ENCODE measurements at places on chromosomes 3 and 15. TPM values are rescaled to one million over a fixed set of nuclear protein-coding genes. Genes with fewer than 3 reads are reported as not detected.

FETUB gene
- not detected for total RNA-seq

P2RY1 gene
- 24.5 TPM for total RNA-seq

FBXO40 gene
- not detected for total RNA-seq

PIGZ gene
- 1.7 TPM for total RNA-seq

CD86 gene
- total RNA-seq, result not detected

GHSR gene
- total RNA-seq, result not detected

CPLX3 gene
- total RNA-seq, result not detected

MKRN3 gene
- not detected for total RNA-seq

KNG1 gene
- total RNA-seq, result not detected

B3GALNT1 gene
- total RNA-seq, result 7.4 TPM

RUBCN gene
- total RNA-seq, result 9.2 TPM

HMCES gene
- 30.5 TPM for total RNA-seq

UBA7 gene
- 0.53 TPM for total RNA-seq

SCG3 gene
- not detected for total RNA-seq

CGNL1 gene
- total RNA-seq, result 1.5 TPM

FANCD2 gene
- total RNA-seq, result 2.1 TPM

GABRA5 gene
- total RNA-seq, result not detected

CNTN6 gene
- total RNA-seq, result not detected

TRIM59 gene
- 5.8 TPM for total RNA-seq

PARP14 gene
- 13.2 TPM for total RNA-seq

HGD gene
- total RNA-seq, result 0.38 TPM

SLC27A2 gene
- 1.3 TPM for total RNA-seq

LRRC28 gene
- total RNA-seq, result 15.8 TPM

MCTP2 gene
- total RNA-seq, result 20.0 TPM

CCR8 gene
- total RNA-seq, result not detected

CIP2A gene
- total RNA-seq, result 0.79 TPM

FYCO1 gene
- total RNA-seq, result 7.9 TPM

SPTSSB gene
- total RNA-seq, result 6.3 TPM

C3orf70 gene
- under 0.01 TPM for total RNA-seq

OR5K2 gene
- total RNA-seq, result not detected

C3orf49 gene
- total RNA-seq, result not detected

CADPS gene
- 1.3 TPM for total RNA-seq

SH3BP5 gene
- total RNA-seq, result 6.3 TPM

TRA2B gene
- total RNA-seq, result 202 TPM

TMEM108 gene
- total RNA-seq, result not detected

BUB1B gene
- 0.79 TPM for total RNA-seq

CKMT1B gene
- 43.7 TPM for total RNA-seq

CCDC33 gene
- total RNA-seq, result not detected

WDR93 gene
- total RNA-seq, result not detected

ANKUB1 gene
- 0.26 TPM for total RNA-seq

STOML1 gene
- total RNA-seq, result 8.6 TPM

ADAMTSL3 gene
- total RNA-seq, result 1.2 TPM

ITPKA gene
- total RNA-seq, result 3.1 TPM

FAM131A gene
- total RNA-seq, result 25.5 TPM

ZNF80 gene
- not detected for total RNA-seq

FBLN2 gene
- 4.7 TPM for total RNA-seq

TGM4 gene
- under 0.01 TPM for total RNA-seq

CACNA2D2 gene
- not detected for total RNA-seq

GOLGA8H gene
- total RNA-seq, result 0.13 TPM

VEPH1 gene
- total RNA-seq, result 1.3 TPM

FOXB1 gene
- not detected for total RNA-seq

PRRT3 gene
- 0.26 TPM for total RNA-seq

BTLA gene
- total RNA-seq, result not detected

LRRIQ4 gene
- total RNA-seq, result not detected
